Astrocyte (in vitro differentiated cells and primary cell): ENCODE measurements at places on chromosomes 3 and 15. TPM values are rescaled to one million over a fixed set of nuclear protein-coding genes. Genes with fewer than 3 reads are reported as not detected.

Gene GABRG3
- total RNA-seq = 0.54 and 0.77 TPM in 2 replicates

Gene TP63
- 0.94 and 1.1 TPM in 2 replicates for total RNA-seq

- H3K27me3 ChIP-seq = no peaks in the 10 kb centered on the region
- no peak overlapping the region for H3K4me3 ChIP-seq
- no peak overlapping the region for H3K27ac ChIP-seq
- no peak for DNase-seq
Observed at GRCh38 chr15:89777782-89778380, 1.7 kb downstream of the MESP2 start.

Gene TM4SF1
- 28.9 and 31.3 TPM in 2 replicates for total RNA-seq

Gene GP9
- not detected in 2 replicates for total RNA-seq

Gene AAGAB
- total RNA-seq = 46.0 and 52.2 TPM in 2 replicates

Gene LIPH
- total RNA-seq = 6.4 and 9.0 TPM in 2 replicates

DNA sequence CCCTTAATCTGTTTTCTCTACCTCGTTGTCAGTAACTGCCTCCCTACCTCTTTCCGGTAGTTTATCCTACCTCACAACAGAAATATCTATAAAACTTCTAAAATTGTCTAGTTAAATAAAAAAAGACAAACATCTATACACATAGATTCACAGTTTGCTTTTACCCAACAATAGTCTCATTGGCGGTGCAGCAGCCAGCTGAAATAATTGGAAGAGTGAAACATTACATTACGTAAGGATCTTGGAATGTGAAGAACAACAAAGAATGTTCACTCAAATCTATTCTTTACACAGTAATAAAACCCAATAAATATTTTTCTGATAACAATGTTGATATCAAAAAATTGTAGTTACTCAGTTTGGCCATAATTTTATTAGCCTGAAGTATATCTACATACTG, 115.5 kb upstream of the ARPP21 start:
- no peak overlapping the region for H3K4me3 ChIP-seq
- H3K27me3 ChIP-seq = no peaks in the 10 kb centered on the region
- no peaks in the 10 kb centered on the region for H3K4me1 ChIP-seq
- DNase-seq = peak; percentile 48

Gene APBA2
- total RNA-seq = 12.7 and 15.2 TPM in 2 replicates

Gene MEIS2
- total RNA-seq = 30.9 and 35.6 TPM in 2 replicates

GRCh38 chr3:186254676-186255650, 107.1 kb downstream of the DGKG start:
- no peak overlapping the region for H3K4me3 ChIP-seq
- no peaks in the 10 kb centered on the region for H3K36me3 ChIP-seq
- no peak overlapping the region for H3K27ac ChIP-seq
- peaks cover 9% of the 10 kb centered on the region for H3K4me1 ChIP-seq
- no peak for DNase-seq
- H3K27me3 ChIP-seq = no peaks in the 10 kb centered on the region

DNA sequence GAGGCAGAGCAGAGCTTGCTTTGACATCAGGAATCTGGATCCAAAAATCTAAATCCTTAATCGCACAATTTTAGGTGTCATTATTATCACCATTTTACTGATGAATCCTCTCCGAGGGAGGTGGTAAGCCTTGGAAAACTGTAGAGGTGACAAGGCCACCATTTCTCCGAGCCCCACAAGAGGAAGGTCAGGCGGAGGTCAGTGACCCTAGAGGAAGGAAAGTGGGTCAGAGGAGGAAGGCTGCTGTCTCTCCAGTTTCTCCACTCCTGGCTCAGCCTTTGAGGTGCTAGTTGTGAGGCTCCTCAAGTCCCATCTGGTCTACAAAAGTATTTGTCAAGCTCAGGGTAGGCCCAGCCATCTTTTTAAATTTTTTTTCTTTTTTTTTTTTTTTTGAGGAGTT, 3.2 kb downstream of the DVL3 start:
- DNase-seq = no peak
- H3K27ac ChIP-seq = no peak overlapping the region
- H3K4me3 ChIP-seq = no peak overlapping the region
- no peaks in the 10 kb centered on the region for H3K27me3 ChIP-seq
- H3K4me1 ChIP-seq = peaks cover 32% of the 10 kb centered on the region

Gene SLC6A20
- not detected in 2 replicates for total RNA-seq

Gene IGSF10
- total RNA-seq = 0.43 and 0.84 TPM in 2 replicates

Gene STAB1
- total RNA-seq = 0.39 TPM in 1 of 2 replicates, not detected in the other

Gene IMPDH2
- 111 and 119 TPM in 2 replicates for total RNA-seq

Gene SUSD5
- total RNA-seq = 2.8 and 2.9 TPM in 2 replicates

DNA sequence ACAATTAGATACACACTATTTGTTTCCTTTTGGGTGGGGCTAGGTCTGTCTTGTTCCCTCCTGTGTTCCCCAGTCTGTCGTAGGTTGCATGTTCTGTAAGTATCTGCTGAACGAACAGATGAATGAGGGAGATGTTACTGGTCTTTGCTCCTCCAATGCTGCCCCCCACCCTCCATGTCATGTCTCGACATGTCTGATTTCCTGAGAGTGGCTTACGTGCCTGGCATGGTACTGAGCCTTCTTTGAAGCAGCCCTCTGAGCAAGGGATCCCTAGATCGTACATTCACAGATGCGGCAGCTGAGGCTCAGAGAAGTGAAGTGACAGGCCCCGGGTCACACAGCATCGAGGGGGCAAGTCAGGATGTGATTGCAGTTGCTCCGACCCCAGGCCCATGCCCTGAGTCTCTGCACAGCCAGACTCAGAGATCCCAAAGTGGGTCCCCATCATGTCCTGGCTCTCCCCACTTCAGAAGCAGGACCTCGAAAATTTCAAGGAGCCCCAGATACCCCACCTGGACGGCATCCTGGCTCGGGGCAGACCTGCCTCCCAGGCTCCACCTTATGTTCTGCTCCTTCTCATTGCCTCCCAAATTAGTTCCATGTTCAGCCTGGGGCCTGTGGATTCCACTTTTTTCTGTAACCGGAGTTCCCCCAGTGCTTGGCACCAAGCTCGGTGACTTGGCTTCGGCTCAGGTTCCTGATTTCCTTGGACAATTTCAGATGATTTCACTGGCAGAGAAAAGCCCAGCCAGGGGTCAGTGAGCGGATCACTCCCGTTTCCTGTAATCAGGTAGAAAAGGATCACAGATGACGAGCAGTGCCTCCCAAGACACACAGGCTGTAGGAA, 24.7 kb downstream of the GOLGA6L2 start:
- no peak for DNase-seq
- no peaks in the 10 kb centered on the region for H3K36me3 ChIP-seq
- peaks cover 5% of the 10 kb centered on the region for H3K4me1 ChIP-seq
- no peak overlapping the region for H3K4me3 ChIP-seq
- H3K27me3 ChIP-seq = no peaks in the 10 kb centered on the region

Gene SLC22A13
- total RNA-seq = 0.72 and 1.8 TPM in 2 replicates

GRCh38 chr3:27201492-27201891, 167.7 kb downstream of the NEK10 start:
- no peaks in the 10 kb centered on the region for H3K36me3 ChIP-seq
- H3K4me1 ChIP-seq = no peaks in the 10 kb centered on the region
- no peaks in the 10 kb centered on the region for H3K27me3 ChIP-seq
- no peak overlapping the region for H3K27ac ChIP-seq

DNA sequence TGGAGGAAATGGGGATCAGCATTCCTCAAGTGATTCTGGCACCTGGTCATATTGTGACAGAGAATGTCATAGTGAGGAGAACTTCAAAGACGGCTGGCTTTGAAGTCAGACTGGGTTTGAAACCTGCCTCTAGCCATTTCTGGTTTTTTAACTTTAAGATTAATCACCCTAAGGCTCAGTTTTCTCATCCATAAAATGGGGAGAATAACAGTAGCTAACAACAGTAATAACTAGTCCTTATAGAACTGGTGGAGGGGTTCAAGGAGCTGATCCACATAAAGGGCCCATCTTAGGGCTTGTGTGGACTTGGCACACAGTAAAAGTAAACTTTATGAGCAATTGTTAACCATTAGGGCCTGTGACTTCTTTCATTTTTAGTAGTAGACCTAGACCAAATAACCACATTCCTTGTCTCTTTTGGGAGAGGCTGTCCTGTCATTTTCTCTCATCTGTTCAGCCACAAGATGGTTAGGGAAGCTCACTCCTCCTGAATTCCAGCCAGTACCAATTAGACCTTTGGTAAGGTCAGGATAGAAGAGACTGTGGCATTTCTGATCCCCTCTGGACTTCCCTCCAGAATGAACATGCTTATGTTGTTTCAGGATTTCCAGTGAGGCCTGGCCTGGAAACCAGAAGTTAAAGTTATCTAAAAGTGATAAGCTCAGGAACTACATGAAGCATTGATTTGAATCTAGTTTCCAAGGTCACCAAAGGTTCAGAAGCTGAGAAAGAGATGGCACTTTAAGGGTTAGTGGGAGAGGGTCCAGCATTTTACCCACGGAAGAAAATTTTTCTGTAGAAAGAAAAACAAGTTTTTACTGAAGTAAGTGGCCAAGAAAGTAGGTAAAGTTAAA, 159.3 kb upstream of the DPH6 start:
- H3K4me1 ChIP-seq = peaks cover 14% of the 10 kb centered on the region
- DNase-seq = no peak
- no peak overlapping the region for H3K4me3 ChIP-seq
- no peaks in the 10 kb centered on the region for H3K27me3 ChIP-seq

- no peak for DNase-seq
- H3K27me3 ChIP-seq = no peaks in the 10 kb centered on the region
- H3K27ac ChIP-seq = no peak overlapping the region
- H3K4me1 ChIP-seq = no peaks in the 10 kb centered on the region
Observed at GRCh38 chr15:35929740-35930444, 383.9 kb upstream of the DPH6 start.

DNA sequence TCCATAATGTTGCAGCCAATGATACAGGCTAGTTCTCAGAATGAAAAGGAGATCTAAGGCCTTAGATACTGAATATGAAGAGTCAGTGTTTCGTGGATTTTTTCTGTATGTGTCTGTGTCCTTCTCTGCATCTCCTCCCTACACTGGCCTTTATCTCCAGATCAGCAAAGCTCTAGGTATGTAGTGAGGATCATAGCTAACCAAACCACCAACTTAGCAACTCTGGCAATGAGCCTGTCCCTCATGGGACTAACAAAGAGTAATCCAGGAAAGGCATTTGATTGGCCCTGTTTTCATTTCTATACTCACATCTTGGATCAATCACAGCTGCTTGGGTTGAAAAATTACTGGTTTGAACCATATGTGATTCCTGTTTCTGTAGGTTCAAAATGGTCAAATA, 18.6 kb upstream of the CNTN3 start:
- no peak for DNase-seq
- H3K4me3 ChIP-seq = no peak overlapping the region

DNA sequence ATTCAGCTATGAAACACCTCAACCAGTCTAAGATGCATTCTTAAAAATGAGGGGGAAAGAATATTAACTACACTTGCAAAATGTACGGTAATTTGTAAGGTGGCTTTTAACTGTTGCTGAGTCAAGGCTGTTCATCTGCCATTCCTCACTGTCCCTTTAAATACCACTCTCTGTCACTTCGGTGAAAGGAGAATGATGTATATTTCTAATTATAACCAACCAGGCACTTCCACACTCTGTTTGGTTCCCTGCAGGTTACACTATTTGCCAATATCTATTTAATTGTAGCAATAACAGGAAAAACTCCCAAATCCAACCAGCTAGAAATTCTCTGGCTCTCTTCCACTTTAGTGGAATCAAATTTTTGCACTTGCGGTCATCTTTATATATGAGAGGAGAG, 70.5 kb upstream of the SLCO3A1 start:
- H3K4me3 ChIP-seq = no peak overlapping the region
- no peaks in the 10 kb centered on the region for H3K27me3 ChIP-seq
- H3K4me1 ChIP-seq = no peaks in the 10 kb centered on the region
- no peaks in the 10 kb centered on the region for H3K36me3 ChIP-seq
